ENCODE measurements at places on chromosomes 7 and 10.
A peak's percentile ranks its signal among the peaks of the same experiment; 100 is the strongest.

GRCh38 chr7:135147341-135147898 is 452 bp upstream of the TMEM140 start:
- DNase-seq = peak; percentile 57

DNA sequence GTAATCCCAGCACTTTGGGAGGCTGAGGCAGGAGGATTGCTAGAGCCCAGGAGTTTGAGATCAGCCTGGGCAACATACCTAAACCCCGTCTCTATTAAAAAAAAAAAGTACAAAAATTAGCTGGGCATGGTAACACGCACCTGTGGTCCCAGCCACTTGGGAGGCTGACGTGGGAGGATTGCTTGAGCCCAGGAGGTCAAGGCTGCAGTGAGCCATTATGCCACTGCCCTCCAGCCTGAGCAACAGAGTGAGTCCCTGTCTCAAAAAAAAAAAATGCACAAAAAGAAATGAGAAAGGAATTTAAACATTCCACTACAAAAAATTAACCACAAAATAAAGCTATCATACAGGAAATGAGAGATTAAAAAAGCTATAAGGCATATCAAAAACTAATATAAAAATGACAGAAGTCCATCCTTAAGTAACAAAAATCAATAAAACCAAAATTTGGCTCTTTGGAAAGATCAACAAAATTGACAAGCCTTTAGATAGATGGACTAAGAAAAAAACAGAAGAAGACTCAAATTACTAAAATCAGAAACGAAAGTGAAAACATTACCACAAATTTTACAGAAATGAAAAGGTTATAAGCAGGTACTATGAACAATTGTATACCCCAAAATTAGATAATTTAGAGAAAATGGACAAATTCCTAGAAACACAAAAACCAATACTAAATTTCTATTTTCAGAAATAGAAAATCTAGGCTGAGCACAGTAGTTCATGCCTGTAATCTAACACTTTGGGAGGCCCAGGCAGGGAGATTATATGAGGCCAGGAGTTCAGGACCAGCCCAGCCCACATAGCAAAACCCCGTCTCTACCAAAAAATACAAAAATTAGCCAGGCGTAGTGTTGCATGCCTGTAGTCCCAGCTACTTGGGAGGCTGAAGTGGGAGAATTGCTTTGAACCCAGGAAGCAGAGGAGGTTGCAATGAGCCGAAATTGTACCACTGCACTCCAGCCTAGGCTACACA is 42.4 kb upstream of the NANOS1 start:
- no peak for DNase-seq

GRCh38 chr10:64731016-64731415 is 1209.8 kb downstream of the REEP3 start:
- DNase-seq = no peak

GRCh38 chr10:10910634-10911033 is 107.0 kb upstream of the CELF2 start:
- no peak for DNase-seq

GRCh38 chr10:25842146-25842545 is 91.9 kb upstream of the MYO3A start:
- no peak for DNase-seq

GRCh38 chr7:128889121-128889520 is 21.4 kb downstream of the KCP start:
- no peak for DNase-seq

- no peak for DNase-seq
Observed at GRCh38 chr7:113004726-113005454, 81.7 kb downstream of the GPR85 start.

All from Kasumi-1 (cell line).